ENCODE measurements at places on chromosomes 6 and 20.

DNA sequence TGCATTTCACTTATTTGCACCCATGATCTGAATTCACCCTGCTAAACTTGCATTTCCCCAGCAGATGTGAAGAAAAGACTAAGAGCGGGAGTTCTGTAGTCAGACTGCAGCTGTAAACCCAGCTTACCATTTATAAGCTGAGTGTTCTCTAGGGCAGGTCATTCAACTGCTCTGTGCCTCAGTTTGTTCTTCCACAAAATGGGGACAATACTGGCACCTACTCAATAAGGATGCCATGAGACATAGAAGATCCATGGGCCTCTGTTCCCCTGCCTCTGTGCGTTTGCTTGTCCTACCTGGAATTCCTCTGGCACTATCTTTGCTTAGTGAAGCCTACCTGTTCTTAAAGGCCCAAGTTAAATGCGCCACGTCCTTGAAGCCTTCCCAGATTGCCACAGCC, 12.2 kb upstream of the MDFI start:
- DNase-seq, result no peak

- no peak for DNase-seq
Observed at GRCh38 chr6:25330796-25331685, 51.9 kb downstream of the CARMIL1 start.

- no peak for DNase-seq
Observed at GRCh38 chr6:131136021-131136786, 937 bp downstream of the AKAP7 start.

GRCh38 chr20:23880417-23880816, 869 bp upstream of the CST5 start:
- DNase-seq, result no peak

DNA sequence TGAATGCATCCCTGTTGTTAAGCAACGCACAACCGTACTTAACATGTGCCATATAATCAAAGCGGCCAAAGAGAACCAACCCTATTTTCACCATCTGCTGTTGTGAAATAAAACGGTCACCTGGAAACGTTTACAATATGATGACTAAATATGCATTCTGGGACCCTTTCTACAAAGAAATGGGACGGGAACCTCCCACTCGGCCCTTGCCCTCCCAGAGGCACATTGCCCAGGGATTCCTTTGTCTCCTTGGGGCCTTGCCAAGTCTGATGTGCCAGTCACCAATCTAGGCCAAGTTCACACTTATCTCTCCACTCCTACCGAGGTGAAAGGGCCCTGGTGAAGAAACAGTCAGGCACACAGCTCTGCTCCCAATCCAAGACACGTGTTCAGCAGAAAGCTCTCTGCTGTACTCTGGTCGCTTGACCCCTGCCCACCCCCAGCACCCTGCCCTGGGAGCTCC, 427.4 kb upstream of the JARID2 start:
- DNase-seq, result no peak

DNA sequence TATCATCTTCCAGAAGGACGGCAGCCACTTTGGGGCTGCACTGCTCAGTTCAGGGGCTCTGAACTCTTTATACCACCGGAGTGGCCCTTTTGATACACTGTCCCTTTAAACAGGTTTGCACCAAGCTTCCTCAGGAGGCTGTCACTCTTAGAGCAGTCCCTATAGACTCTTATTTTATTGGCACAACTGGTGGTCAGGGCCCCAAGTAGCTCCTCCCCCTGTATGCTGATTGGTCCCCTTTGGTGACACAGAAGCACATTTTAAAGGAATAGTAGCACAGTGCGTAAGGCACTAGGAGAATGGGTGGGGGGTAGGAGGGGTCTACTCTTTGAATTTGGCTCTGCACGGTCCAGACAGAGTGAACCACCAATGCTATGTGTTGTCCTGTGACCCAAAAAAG, 122.6 kb upstream of the MLN start:
- peak; percentile 51 for DNase-seq

All from OCI-LY7 (cell line).